Kidney (tissue), 22 donors: ENCODE measurements at places on chromosomes 16 and 17.

DNA sequence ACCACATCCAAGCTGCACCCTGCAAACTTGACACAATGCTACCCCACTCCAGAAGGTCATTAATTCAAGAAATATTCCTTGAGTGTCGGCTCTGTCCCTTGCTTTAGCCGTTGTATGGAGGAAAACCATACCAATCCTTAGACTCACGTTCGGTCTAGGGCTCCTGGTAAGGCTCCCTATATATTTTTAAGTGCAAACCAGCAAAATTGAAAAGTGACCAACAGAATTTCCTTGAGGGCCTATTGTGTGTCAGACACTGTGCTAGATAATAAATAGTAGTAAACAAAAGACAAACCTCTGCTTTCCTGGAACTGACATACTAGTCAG, 390 bp upstream of the BBS2 start:
- no peak for DNase-seq

DNA sequence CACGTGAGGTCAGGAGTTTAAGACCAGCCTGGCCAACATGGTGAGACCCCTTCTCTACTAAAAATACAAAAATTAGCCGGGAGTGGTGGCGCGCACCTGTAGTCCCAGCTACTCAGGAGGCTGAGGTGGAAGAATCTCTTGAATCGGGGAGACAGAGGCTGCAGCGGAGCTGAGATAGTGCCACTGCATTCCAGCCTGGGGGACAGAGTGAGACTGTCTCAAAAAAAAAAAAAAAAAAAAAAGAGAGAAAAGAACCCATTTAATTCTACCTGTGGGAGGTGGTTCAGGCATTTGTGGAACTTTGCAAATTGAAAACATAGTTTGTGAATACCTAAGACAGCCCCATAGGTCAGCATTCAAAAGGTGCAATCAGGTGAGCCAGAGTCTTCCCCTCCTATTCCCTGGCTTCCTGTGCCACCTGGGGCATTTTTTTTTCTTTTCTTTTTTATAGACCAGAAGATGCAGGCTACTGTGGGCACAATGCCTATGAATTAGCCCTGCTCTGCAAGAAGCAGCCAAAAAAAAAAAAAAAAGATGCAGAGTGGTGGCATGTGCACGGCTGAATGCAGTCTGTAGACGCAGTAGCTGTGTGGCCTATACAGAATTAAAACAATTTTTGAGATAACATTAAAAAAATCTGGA, 9.1 kb upstream of the SOCS3 start:
- no peak for DNase-seq

DNA sequence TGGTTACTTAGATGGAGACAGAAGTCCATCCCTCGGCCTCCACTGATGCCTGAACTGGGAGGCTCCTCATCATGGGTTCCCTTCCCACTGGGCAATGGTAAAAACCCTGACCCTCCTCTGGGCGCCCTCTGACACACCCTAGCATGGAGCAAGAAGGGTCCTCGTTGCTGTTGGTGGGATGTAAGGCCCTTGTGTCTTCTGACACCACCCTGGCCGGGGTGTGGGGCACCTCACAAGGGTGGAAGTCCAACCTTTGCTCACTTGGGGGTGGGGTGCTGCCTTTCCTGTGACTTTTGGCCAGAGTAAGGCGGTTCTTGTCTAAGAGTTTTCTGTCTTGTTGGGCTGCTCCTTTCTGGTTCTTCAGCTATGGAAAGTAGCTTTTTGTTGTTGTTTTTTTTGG, 28.7 kb downstream of the MPRIP start:
- no peak for DNase-seq

- DNase-seq: no peak
These were observed 36.0 kb downstream of the WFDC1 start for GRCh38 chr16:84330685-84331050.

- peak; percentile 90 for DNase-seq
These were observed 207.3 kb downstream of the CCDC182 start for GRCh38 chr17:57537524-57538410.

DNA sequence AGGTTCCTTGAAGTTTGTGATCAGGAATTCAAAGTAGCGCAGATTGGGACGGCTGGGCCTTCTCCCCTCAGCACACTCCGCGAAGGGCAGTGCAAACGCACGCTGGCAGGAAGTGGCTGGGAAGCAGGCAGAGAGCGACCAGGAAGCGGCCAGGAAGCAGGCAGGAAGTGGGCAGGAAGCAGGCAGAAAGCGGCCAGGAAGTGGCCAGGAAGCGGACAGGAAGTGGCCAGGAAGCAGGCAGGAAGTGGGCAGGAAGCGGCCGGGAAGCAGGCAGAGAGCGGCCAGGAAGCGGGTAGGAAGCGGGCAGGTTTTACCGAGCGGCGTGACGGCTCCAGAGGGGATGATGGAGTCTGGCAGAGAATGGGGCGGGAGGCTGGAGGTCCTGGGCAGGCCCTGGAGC, 3.2 kb downstream of the DPEP1 start:
- no peak for DNase-seq
